Aorta (tissue), 5 donors: ENCODE measurements at places on chromosomes 7 and 10. TPM values are rescaled to one million over a fixed set of nuclear protein-coding genes. Genes with fewer than 3 reads are reported as not detected.
A peak's percentile ranks its signal among the peaks of the same experiment; 100 is the strongest.

The NANOS1 gene
- total RNA-seq = 1.4 TPM

The OR9A4 gene
- not detected for total RNA-seq

The IGFBP3 gene
- total RNA-seq = 143 TPM

The WNT8B gene
- total RNA-seq = not detected

The NXPH1 gene
- total RNA-seq = not detected

The TUBGCP2 gene
- 40.0 TPM for total RNA-seq

GRCh38 chr7:9939176-9939575 is 1034.5 kb upstream of the PHF14 start:
- H3K27ac ChIP-seq = no peak overlapping the region
- H3K36me3 ChIP-seq = no peaks in the 10 kb centered on the region
- H3K4me1 ChIP-seq = no peaks in the 10 kb centered on the region
- H3K4me3 ChIP-seq = no peak overlapping the region
- no peak for DNase-seq

DNA sequence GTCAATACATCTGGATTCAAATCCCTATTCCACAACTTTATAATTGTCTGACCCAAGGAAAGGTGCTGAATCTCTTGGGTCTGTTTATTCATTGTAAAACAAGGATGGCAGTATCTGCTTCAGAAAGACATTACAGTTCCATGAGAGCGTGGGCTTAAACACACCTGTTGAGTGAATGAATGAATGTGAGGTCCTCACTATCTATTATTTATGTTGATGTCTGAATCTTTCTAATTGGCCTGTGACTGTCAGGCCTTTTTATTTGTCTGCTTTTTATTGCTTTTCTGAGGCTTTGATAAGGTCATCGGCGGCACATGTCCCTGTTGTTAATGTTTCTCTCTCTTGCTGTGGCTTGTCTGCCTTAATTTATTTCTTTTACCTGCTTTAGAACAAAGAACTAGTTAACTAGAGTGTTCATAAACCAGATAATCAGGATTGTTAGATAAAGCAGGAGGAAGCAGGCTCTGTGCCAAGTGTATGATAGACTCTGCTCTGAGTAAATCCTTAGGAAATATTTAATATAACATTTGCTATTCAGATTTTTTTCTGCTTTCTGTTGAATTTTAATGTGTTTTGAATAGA is 42.3 kb upstream of the CYCS start:
- H3K36me3 ChIP-seq = no peaks in the 10 kb centered on the region
- H3K27me3 ChIP-seq = no peaks in the 10 kb centered on the region
- no peaks in the 10 kb centered on the region for H3K4me1 ChIP-seq
- H3K4me3 ChIP-seq = no peak overlapping the region
- no peak for DNase-seq
- no peak overlapping the region for H3K27ac ChIP-seq

GRCh38 chr10:58712141-58712540 is 199.5 kb downstream of the BICC1 start:
- H3K27ac ChIP-seq = no peak overlapping the region
- peaks cover 4% of the 10 kb centered on the region for H3K4me1 ChIP-seq
- H3K36me3 ChIP-seq = peaks cover 1% of the 10 kb centered on the region
- no peak for DNase-seq
- no peak overlapping the region for H3K4me3 ChIP-seq

- peak within 1 kb of the TSS; percentile 49 for H3K4me3 ChIP-seq
- H3K27me3 ChIP-seq = peaks cover 2% of the 10 kb centered on the region
- H3K36me3 ChIP-seq = no peaks in the 10 kb centered on the region
- peak; percentile 83 for DNase-seq
Measured at GRCh38 chr7:128361411-128362379, at the start of gene PRRT4. TSS of gene PRRT4 (minus strand) at chr7:128361690.

DNA sequence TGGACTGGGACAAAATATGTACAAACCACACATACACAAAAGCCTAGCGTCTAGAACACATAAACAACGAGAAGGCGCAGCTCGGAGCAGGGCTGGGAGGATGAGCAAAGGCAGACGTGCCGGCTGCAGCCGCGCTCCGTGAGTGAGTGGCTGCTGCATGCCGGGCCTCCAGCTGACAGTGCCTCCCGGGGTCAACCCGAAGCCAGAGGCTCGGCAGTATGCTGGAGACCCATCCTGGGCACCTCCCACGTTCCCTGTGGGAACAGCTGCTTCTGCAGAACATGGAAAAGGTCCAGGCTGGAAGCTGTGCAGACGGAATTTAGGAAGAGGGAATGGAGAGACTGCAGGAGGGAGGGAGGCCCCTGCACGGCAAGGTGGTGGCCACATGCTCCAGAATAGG is 3.6 kb upstream of the GPR146 start:
- H3K4me1 ChIP-seq = no peaks in the 10 kb centered on the region
- no peak overlapping the region for H3K4me3 ChIP-seq
- H3K36me3 ChIP-seq = no peaks in the 10 kb centered on the region
- no peaks in the 10 kb centered on the region for H3K27me3 ChIP-seq

DNA sequence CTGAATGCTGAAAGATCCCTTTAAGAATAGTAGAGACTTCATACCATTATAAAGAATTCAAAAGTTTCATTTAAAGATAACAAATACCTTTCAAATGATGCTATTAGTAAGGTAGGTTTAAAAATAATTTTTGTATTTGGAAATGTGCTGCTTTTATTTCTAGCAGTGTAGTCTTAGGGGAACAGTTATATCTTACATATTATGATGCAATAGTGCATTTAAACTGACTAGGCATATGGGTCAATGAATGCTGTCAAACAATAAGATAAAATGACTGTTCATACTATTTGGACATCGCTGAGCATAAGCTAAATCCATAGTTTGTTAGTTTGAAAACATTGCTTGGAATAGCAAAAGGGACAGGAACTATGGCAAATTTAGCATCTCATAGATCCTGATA is 354.8 kb upstream of the SEMA3A start:
- no peaks in the 10 kb centered on the region for H3K36me3 ChIP-seq
- no peaks in the 10 kb centered on the region for H3K4me1 ChIP-seq
- no peaks in the 10 kb centered on the region for H3K27me3 ChIP-seq
- no peak overlapping the region for H3K27ac ChIP-seq

DNA sequence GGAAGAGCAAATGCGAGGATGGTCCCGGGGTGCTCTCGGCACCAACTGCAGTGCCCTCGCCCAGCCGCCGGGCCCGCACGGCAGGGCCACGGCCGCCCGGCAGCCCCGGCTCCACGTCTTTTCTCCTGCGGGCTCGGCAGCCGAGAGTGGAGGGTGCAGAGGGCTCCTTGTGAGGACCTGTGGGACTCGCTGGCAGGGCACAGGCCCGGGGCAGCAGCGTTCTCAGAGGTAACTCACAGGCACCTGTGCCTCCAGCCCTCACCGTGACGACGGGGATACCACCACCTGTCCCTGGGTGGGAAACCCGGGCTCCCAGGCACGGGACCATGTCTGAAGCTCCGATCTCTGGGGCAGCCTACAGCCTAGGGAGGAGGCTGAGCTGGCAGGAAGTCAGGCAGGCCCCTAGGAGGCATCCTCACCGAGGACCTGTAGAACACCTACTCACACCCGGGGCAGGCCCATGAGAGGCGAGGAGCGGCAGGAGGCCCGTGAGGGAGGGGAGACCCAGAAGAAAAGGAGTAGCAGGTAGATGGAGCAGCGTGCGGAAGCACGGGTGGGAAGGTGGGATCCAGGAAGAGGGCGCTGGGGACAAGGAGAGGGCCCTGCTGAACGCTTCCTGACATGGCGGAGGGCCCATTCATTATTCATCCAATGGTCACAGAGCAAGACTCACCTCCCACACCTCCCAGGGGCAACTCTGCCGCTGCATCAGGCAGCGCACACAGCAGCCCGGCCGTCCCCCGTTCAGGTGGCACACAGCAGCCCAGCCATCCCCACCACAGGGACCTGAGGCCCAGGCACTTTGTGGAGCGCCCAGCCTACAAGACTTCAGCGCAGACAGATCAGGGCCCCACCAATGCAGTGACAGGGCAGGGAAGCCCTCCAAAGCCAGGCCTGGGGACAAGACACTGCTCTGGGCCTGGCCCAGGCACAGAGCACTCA is 244.9 kb downstream of the MAD1L1 start:
- H3K27me3 ChIP-seq = no peaks in the 10 kb centered on the region
- no peaks in the 10 kb centered on the region for H3K36me3 ChIP-seq
- H3K27ac ChIP-seq = no peak overlapping the region
- no peak overlapping the region for H3K4me3 ChIP-seq

DNA sequence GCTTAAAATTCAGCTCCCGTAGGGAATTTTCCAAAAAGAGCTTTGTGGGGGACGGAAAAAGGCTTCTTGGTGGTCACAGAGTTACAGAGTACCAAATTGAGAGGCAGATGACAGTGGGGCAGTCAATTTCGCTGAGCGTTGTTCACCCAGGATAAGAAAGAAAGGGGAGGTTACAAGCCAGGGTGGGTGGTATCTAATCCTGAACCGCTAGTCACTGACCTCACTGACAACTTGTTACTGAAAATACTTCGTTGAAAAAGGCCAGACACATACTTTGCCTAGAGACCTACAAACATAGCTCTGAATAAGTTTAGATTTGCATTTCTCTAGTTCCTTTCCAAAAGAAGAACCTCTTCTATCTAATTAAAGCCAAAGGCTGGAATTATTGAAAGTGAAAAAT is at the start of gene CTNNA3:
Gene CTNNA3, minus strand, starts transcription at position 167 of the 400 bp plus-strand sequence.
- DNase-seq = no peak
- peaks cover 2% of the 10 kb centered on the region for H3K4me1 ChIP-seq
- no peaks in the 10 kb centered on the region for H3K27me3 ChIP-seq

DNA sequence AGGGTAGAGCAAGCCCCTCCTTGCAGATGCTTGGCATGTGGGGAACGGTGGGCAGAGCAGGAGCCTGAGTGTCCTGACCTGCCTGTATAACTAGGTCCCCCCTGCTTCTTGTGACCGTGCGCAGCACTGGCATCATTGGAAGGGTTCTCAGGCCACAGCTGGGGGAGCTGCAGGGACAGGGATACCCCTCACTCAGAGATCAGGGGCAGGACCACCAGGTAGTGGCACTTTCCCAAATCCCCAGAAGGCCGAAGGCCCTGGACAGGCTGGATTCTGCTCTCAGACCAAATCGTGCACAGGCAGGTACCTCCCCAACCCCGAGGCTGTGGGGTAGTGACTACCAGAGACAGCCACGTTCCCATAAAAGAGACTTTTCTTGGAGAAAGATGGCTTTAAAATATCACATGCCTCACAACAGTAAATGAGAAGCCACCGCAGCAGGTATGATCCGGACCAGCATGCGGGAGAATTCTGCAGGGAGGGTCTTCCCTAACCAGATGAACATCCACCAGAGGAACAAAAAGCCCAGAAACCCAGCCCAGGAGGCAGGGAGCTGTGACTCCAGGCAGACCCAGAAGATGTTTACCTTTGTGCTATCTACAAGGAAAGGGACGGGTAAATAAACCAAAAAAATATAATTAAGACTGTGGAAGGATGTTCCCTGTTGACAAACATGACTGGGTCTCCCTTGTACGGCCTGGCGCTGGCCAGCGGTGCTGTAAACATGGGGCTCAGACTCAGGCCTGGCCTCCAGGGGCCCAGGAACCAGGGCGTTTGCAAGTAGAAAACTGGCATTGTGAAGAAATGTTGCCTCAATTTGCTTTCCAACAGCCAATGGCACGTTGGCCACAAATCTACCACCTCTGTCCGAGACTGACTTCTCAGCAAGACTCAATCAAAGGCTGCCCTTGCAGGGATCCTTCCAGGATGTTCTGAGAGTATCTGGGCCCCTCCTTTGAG is 180.0 kb downstream of the TNS3 start:
- no peaks in the 10 kb centered on the region for H3K27me3 ChIP-seq
- no peaks in the 10 kb centered on the region for H3K36me3 ChIP-seq
- no peak for DNase-seq

- DNase-seq = no peak
- H3K4me3 ChIP-seq = no peak overlapping the region
- H3K27me3 ChIP-seq = no peaks in the 10 kb centered on the region
- H3K4me1 ChIP-seq = no peaks in the 10 kb centered on the region
Measured at GRCh38 chr10:26474026-26474425, 35.9 kb downstream of the APBB1IP start.

- DNase-seq = no peak
- H3K36me3 ChIP-seq = no peaks in the 10 kb centered on the region
- H3K27ac ChIP-seq = no peak overlapping the region
- no peaks in the 10 kb centered on the region for H3K4me1 ChIP-seq
- no peak overlapping the region for H3K4me3 ChIP-seq
Measured at GRCh38 chr10:8908013-8908412, 853.5 kb downstream of the GATA3 start.

GRCh38 chr7:57201895-57202210 is 69.6 kb upstream of the ZNF479 start:
- no peaks in the 10 kb centered on the region for H3K4me1 ChIP-seq
- no peaks in the 10 kb centered on the region for H3K27me3 ChIP-seq
- no peaks in the 10 kb centered on the region for H3K36me3 ChIP-seq
- no peak overlapping the region for H3K27ac ChIP-seq
- no peak for DNase-seq

- H3K27me3 ChIP-seq = no peaks in the 10 kb centered on the region
- DNase-seq = no peak
- no peaks in the 10 kb centered on the region for H3K36me3 ChIP-seq
- no peaks in the 10 kb centered on the region for H3K4me1 ChIP-seq
- H3K4me3 ChIP-seq = no peak overlapping the region
Measured at GRCh38 chr7:70239918-70240317, 641.6 kb downstream of the AUTS2 start.

- H3K27ac ChIP-seq = no peak overlapping the region
- H3K27me3 ChIP-seq = peaks cover 2% of the 10 kb centered on the region
- H3K36me3 ChIP-seq = no peaks in the 10 kb centered on the region
- no peak overlapping the region for H3K4me3 ChIP-seq
- DNase-seq = no peak
- H3K4me1 ChIP-seq = no peaks in the 10 kb centered on the region
Measured at GRCh38 chr7:84025332-84025927, 169.2 kb downstream of the SEMA3A start.

GRCh38 chr7:7181519-7182155 is 707 bp upstream of the C1GALT1 start:
- peak overlapping the region; percentile 74 for H3K4me3 ChIP-seq
- H3K27me3 ChIP-seq = no peaks in the 10 kb centered on the region
- H3K36me3 ChIP-seq = no peaks in the 10 kb centered on the region
- peak overlapping the region; percentile 97 for H3K27ac ChIP-seq
- peak; percentile 51 for DNase-seq

DNA sequence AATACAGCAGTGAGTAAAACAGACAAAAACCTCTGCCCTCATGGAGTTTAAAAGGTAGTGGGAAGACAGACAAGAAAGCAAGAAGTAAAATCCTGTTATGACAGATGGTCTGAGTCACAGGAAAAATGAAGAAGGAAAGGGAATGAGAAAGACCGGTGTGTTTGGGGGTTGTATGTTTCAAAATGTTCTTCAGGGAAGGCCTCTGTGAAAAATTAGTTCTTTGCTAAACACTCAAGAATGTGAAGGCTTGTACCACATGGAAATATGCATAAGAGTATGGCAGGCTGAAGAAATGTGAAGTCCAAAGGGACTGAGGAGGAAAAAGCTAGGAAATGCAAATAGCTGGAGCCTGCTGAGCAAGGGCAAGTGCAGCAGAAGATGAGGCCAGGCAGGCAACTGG is 315.9 kb upstream of the SEMA3A start:
- H3K27ac ChIP-seq = no peak overlapping the region
- no peaks in the 10 kb centered on the region for H3K36me3 ChIP-seq
- H3K4me3 ChIP-seq = no peak overlapping the region
- no peaks in the 10 kb centered on the region for H3K27me3 ChIP-seq
- no peak for DNase-seq
